Left cardiac atrium (tissue), 4 donors: ENCODE measurements at places on chromosomes 7 and 10. TPM values are rescaled to one million over a fixed set of nuclear protein-coding genes. Genes with fewer than 3 reads are reported as not detected.

DNA sequence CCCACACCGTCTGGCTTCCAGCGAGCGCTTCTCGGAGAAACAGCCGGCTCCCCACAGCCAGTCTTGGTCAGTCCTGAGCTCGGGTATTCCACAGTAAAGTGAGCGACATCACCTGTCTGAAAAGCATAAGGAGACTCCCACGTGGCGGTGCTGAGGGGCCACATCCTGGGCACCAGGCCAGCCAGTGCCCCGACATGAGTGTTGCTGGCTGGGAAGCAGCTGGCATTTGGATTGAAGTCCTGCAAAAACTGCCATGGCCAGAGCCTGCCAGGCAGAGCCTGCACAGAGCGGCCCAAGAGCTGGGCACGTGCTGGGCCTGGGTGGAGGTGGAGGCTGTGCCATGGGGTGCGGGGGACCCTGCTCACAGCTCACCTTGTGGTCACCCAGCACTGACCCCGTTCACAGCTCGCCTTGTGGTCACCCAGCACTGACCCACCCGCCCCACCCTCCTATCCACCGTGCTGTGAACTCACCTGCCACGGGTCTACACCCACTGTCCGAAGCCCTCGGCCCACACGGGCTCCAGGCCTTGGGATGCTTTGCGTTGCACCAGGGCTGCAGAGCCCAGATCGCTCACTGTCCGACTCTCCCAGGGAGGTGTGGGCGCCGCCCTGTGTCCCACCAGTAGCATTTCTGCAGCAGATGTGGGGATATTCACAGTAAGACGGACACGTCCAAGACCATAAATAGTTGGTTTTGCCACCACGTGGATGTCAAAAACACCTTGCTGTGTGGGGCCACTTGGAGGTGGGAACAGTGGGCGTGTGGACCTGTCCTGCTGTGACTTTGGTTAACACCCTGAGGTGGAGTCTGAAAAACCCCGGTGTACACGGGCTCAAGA is 48.8 kb downstream of the PITRM1 start:
- DNase-seq = no peak

- no peak for DNase-seq
Observed at GRCh38 chr7:3280946-3281656, 20.0 kb upstream of the SDK1 start.

- DNase-seq = peak; percentile 95
Observed at GRCh38 chr10:42638055-42638820, at the start of gene ZNF33B. Gene ZNF33B (minus strand): TSS chr10:42638570. CDS start chr10:42636928, 1,642 bp downstream.

Gene EGR2
- total RNA-seq = 2.3 TPM

GRCh38 chr7:151146761-151147160 is 20.7 kb downstream of the GBX1 start:
- no peak for DNase-seq

GRCh38 chr10:93315246-93315645 is 166.9 kb downstream of the MYOF start:
- no peak for DNase-seq

- no peak for DNase-seq
Observed at GRCh38 chr7:158066085-158066484, 521.5 kb downstream of the PTPRN2 start.

Gene METTL27
- total RNA-seq = 0.32 TPM

GRCh38 chr7:107594961-107595737 is 15.1 kb downstream of the BCAP29 start:
- DNase-seq = peak; percentile 33
